Caco-2 (cell line): ENCODE measurements at places on chromosomes 7 and 10. TPM values are rescaled to one million over a fixed set of nuclear protein-coding genes. Genes with fewer than 3 reads are reported as not detected.

DNA sequence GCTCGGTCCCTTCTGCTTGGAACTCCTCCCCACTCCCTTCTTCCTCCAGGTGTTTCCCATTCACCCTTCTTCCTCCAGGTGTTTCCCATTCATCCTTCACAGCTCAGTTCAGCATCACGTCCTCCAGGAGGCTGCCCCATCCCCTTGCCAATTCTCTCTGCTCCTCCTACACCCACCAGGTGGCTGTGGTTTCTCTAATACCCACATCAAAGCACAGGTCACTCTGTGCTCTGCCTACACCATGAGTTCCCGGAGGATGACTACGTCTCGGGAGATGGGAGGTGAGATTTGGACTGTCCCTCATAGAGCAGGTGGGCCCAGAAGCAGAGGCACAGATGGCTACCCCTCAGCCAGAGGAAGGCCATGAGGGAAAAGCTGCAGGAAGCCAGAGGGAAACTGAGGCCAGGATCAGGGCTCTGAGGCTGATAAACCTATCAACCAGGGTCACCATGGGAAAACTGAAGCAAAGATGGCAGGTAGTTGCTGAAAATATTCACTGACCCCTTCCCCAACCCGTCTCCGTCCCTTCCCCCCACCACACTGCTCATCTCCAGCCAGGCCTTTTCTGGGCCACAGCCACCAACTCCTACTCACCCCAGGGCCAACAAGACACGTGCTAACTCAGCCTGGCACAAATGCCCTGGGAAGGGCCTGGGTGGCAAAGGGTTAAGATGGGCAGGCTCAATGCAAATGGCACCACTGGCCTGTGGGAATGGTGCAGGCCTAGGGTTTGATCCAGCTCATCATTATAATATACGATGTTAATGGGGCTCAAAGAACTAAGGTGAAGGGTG is 56.6 kb upstream of the CPXM2 start:
- no peak for DNase-seq

DNA sequence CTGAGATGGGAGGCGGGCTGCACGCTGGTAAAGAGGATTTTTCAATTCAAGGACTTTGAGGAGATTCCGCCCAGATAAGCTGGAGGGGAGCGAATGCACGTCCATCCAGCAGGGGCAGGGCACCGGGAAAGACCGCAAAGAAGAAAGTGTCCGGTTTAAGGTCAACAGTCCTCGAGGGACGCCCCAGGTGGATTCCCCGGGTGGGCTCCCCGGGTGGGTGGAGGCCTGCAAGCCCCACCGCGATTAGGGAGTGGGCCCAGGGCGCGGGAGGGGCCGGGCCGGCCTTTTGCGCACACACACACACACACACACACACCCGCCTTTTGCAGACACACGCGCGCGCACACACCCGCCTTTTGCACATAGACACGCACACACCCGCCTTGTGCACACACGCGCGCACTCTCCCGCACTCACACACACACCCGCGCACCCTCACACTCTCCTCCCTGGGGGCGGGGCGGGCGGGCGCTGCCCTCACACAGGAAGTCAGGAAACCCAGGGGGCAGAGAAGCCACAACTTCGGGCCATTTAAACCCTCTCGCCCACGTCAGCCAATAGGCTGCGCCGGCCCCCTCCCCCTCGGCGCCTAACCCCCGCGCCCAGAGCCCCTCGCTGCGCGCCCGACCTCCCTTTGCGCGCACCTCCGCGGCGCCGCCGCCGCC is 615 bp downstream of the ARHGAP12 start:
- DNase-seq, result peak; percentile 79

DNA sequence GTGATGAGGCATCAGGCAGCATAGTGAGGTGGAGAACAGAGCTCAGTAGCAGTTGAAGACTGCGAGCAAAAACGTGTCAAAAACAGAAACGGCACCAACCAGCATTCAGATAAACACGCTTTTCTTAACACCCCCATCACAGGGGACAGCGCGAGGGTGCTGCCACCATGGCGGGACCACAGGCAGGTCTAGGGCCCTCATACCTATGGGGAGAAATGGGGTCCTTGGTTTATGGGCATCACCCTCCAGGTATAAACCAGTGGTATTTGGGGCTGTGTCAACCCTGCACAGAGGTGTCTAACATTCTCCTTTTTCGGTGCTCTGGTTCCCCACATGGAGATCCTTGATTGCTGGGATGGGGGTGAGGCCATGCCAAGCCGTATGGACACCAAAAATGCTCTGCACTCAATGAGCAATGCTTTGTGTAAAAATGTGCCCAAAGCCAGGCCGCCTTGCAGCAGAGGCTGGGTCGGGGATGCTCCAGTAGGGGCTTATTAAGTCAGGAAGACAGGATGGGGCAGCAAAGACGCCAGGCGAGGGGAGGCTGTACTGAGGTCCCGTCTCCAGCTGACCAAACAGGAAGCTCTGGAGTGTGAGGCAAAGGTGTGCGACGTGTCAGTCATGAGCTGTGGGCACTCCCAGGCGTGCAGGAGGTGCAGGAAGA is 191.5 kb downstream of the WDR37 start:
- DNase-seq, result no peak

ZSWIM8 gene
- total RNA-seq, result 93.2 and 103 TPM in 2 replicates
